Left colon (tissue), 2 donors: ENCODE measurements at places on chromosomes 13 and 19.

GRCh38 chr13:86673931-86674431 lies 874.8 kb upstream of the SLITRK6 start:
- no peak for DNase-seq

- DNase-seq, result peak; percentile 51
Measured at GRCh38 chr13:98445340-98446233, 131.3 kb downstream of the STK24 start.

DNA sequence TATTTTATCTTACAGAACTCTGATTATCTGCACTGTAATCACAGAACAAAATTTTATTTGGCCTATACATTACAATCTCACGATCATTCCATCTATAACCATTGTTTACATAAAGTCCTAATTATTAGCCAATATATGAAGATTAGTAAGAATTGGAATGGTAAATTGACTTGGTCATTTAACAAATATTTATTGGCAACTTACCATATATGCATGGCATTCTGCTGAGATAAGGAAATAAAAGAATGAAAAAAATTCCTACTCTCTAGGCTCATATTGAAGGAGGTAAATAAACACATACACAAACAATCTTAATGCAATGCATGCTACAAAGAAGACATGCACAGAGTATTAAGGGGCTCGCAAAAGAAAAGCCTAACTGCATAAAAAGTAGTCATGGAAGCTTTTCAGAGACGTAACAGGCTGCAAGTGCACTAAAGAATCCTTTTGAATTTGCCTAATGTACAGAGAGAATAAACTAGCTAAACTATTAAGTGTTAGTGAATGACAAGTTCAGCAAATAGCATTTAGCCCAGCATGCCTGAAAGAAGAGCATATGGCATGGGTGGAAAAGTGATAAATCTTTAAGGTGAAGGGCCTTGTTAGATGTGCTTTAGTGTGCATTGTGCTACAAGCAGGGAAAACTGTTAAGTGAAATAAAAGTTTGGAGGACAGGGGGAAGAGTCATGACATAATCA lies 1131.1 kb downstream of the PCDH9 start:
- DNase-seq, result no peak

DNA sequence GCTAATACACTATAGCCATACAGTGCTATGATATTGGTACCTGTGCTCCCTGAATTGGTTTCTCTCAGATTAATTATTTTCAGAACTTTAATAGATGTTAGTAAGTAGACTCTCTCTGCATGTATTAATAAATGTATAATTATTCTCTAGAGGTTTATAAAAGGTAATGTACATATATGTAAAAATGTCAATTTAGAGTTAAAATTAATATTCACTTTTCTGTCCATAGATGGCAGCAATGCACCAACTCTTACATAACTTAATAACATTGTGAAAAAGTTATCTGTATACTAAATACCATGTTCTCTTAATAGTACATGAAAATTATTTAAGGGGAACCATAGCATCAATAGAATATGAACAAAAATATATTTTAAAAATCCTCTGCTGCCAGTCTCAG lies 515.0 kb upstream of the KLHL1 start:
- DNase-seq, result no peak

- DNase-seq, result no peak
Measured at GRCh38 chr19:46402725-46403124, 10.6 kb downstream of the CCDC8 start.

- no peak for DNase-seq
Measured at GRCh38 chr13:98182153-98182552, 5.1 kb upstream of the RNF113B start.

- no peak for DNase-seq
Measured at GRCh38 chr13:114124921-114125320, 7.5 kb downstream of the RASA3 start.

DNA sequence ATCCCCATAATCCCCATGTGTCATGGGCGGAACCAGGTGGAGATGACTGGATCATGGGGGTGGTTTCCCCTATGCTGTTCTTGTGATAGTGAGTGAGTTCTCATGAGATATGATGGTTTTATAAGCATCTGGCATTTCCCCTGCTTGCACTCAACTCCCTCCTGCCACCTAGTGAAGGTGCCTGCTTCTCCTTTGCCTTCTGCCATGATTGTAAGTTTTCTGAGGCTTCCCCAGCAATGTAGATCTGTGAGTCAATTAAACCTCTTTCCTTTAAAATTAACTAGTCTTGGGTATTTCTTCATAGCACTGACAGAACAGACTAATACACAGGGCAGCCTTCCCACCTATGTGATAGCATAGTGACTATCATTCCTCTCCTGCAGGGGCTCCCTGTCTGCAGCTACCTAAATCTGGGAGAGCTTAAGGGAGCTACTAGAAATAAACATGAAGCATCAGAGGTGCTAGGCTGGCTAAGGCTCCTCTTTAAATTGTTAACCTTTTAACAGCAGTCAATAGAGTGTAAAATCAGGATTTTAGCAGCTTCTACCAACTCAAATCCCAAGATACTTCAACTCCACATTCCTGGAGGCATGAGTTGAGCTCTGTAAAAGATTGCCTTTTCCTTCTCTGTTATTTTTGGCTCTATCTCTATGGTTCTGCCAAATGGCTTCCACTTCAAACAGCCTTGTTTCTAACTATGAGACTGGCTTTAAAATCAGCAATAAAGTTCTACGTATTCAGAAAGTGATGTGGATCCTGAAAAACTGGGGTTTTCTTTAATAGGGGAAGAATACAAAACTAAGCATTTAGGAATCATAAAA lies 112.3 kb downstream of the VWA8 start:
- no peak for DNase-seq

DNA sequence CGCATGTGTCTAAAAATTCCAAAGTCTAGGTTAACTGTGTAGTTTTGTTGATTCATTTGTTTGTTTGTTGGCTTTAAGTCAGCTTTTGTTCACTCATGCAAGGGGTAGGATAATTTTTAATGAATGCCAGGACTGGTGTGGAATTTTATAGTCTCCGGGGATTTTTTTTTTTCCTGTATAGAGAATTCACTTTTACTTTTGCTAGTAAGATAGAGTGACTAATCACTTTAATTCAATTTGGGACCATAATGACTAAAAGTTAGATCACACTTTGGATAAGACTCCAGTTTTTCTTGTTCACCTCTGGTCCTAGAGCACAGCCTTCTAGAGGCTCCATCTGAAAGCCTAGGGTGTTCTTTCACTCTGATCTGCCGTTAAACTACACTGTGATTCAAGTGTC lies 1690.0 kb downstream of the PCDH9 start:
- DNase-seq, result no peak

DNA sequence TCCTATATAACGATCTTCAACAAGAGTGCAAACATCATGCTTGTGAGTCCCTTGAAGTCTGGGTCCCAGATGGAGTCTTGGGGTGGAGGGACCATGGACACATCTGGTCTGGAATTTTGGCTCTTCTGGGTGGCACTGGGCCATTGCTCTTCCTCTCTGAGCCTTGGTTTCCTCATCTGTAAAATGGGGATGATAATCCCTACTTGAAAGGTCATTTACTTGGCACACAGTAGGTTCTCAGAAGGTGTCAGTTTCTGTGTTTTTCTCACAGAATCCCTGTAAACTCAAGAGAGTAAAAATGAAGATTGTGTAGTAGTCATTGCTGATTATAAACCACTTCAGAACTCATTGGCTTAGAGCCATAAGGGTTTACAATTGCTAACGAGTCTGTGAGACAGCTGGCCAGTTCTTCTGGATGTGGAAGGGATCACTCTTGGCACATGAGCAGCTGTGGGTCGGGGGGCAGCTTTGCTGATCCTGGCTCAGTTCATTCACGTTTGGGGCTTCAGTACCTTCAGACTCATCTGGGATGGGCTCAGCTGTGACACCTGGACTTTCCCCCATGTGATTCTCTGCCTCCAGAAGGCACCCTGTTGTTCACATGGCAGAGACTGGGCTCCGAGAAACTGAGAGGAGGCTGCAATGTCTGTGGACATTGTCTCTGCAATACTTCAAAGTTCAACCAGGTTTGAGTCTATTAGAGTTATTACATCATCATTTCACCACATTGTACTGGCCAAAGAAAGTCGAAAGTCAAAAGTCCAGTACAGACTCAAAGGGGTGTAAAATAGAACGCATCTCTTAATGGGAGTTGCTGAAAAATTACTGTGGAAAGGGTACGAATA lies 7.8 kb downstream of the CYP4F12 start:
- DNase-seq, result no peak

DNA sequence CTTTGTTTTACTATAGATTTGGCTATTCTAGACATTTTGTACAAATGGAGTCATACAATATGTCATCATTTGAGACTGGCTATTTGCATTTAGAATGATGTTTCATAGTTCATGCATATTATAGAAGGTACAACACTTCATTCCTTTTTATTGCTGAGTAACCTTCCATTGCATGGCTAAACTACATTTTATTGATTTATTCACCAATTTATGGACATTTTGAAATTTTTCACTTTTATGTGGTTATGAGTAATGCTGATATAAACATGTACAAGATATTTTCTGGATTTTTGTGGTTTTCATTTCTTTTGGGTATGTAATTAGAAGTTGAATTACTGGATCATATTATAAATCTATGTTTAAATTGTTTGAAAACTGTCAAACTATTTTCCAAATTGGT lies 710.3 kb upstream of the SLITRK5 start:
- no peak for DNase-seq
